Stimulated activated CD4-positive, alpha-beta T cell treated with anti-CD3 and anti-CD28 coated beads, Interleukin-12 subunit alpha, Interleukin-12 subunit beta, amount 100 ng/mL, for 24 hours (primary cell): ENCODE measurements at places on chromosomes 6 and 20.

DNA sequence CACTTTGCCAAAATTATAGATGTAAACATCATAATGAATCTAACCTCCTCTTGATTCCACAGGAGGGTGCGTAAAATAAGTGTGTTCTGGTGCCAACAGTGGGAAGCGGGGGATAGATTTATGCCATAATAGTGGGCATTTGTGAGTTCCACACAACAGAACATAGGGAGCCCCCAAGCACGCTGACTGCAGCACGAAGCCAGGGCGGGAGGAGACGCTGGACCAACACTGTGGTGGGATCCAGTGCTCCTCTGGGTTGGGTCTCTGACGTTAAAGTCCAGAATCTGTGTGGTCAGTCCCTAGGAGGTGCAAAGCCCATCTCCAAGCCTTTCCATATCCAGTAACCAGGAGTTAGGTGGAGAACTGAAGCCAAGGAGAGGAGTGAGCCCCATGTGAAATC, 1.8 kb upstream of the TTLL2 start:
- no peak for DNase-seq

GRCh38 chr20:36214684-36215256, 21.5 kb upstream of the AAR2 start:
- DNase-seq: no peak

GRCh38 chr6:78561015-78561414, 306.3 kb upstream of the IRAK1BP1 start:
- no peak for DNase-seq

DNA sequence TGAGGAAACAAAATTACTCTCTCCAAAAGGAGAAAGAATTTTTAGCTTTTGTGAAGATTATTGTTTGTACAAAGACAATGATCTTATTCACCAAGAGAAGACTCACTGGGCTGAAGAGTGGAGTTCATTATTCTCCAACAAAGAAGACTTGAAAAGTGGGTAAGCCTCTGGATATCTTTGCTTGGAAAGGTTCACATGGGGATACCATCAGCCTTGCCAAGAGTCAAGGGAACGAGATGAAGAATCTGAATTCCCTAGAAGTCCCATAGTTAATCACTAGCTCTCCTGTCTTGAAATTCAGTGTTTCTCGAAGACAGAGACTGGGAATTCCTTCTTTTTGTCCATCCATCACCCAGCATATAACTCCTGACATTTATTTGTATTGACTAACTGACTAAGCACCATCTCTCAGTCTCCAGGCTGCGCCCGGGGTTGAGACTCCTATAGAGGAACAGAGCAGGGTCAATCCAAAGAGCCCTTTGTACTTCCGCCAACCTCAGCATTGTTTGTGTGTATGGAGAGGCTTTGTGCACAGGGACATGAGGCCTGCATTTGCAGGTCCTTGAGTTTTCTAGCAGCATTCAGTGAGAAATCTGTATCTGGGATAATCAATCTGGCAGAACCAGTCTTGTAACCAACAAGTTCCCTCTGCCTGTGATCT, 461.9 kb downstream of the KIF16B start:
- no peak for DNase-seq

- peak; percentile 14 for DNase-seq
These were observed 28.7 kb downstream of the CFAP206 start for GRCh38 chr6:87436435-87436834.

- no peak for DNase-seq
These were observed 248.1 kb downstream of the TPBG start for GRCh38 chr6:82611751-82612150.

GRCh38 chr6:18893540-18894269, 506.6 kb downstream of the RNF144B start:
- no peak for DNase-seq
